Occipital lobe (tissue), 3 donors: ENCODE measurements at places on chromosomes 7 and 10. TPM values are rescaled to one million over a fixed set of nuclear protein-coding genes. Genes with fewer than 3 reads are reported as not detected.

The CDHR1 gene
- total RNA-seq = 1.2 TPM

The PAX2 gene
- not detected for total RNA-seq

The PAPSS2 gene
- 3.1 TPM for total RNA-seq

The SEMA3A gene
- total RNA-seq = 46.8 TPM

The CHAT gene
- 0.62 TPM for total RNA-seq

The IL6 gene
- total RNA-seq = not detected

The LIPK gene
- not detected for total RNA-seq

The WIPF3 gene
- 5.6 TPM for total RNA-seq

The CYREN gene
- 15.1 TPM for total RNA-seq

The CACNB2 gene
- 25.7 TPM for total RNA-seq

The DNAH11 gene
- 1.1 TPM for total RNA-seq

The PTPRN2 gene
- 62.2 TPM for total RNA-seq

The EBF3 gene
- 0.31 TPM for total RNA-seq

The UROS gene
- 44.8 TPM for total RNA-seq

The SORBS1 gene
- total RNA-seq = 123 TPM

The TUBAL3 gene
- not detected for total RNA-seq

The LMOD2 gene
- not detected for total RNA-seq

The CPED1 gene
- total RNA-seq = 3.9 TPM

The LIPJ gene
- 3.4 TPM for total RNA-seq

The MINPP1 gene
- 25.1 TPM for total RNA-seq

The CABCOCO1 gene
- 3.4 TPM for total RNA-seq

The NPTX2 gene
- 5.8 TPM for total RNA-seq

The CCL26 gene
- not detected for total RNA-seq

The HTR7 gene
- 8.0 TPM for total RNA-seq

The ANKRD1 gene
- not detected for total RNA-seq

The ADRA2A gene
- total RNA-seq = 15.9 TPM

The SLC16A9 gene
- total RNA-seq = 11.4 TPM

The MOSPD3 gene
- total RNA-seq = 12.2 TPM

The ANKRD30A gene
- total RNA-seq = not detected

The EEPD1 gene
- total RNA-seq = 27.8 TPM

The SYT15B gene
- not detected for total RNA-seq

The FAM237B gene
- not detected for total RNA-seq

The RTKN2 gene
- 7.5 TPM for total RNA-seq

The SH2D4B gene
- 1.4 TPM for total RNA-seq

The PLAC9 gene
- total RNA-seq = 1.6 TPM

The FRA10AC1 gene
- total RNA-seq = 36.3 TPM

The PDIA4 gene
- 69.6 TPM for total RNA-seq

The UCN3 gene
- not detected for total RNA-seq

The TLL2 gene
- 0.78 TPM for total RNA-seq

The IGF2BP3 gene
- 84.1 TPM for total RNA-seq

The FGFR2 gene
- 71.9 TPM for total RNA-seq

The PRF1 gene
- total RNA-seq = not detected

The FAM25C gene
- not detected for total RNA-seq

The GHRHR gene
- total RNA-seq = not detected

The HECTD2 gene
- 80.8 TPM for total RNA-seq

The RBP3 gene
- total RNA-seq = not detected

The FKBP9 gene
- total RNA-seq = 29.0 TPM

The FAM25A gene
- not detected for total RNA-seq

The PDSS1 gene
- total RNA-seq = 22.3 TPM

The ACSL5 gene
- 3.0 TPM for total RNA-seq
